ENCODE measurements at places on chromosomes 7 and 10.

GRCh38 chr7:42262964-42263363, 26.0 kb upstream of the GLI3 start:
- DNase-seq: no peak

DNA sequence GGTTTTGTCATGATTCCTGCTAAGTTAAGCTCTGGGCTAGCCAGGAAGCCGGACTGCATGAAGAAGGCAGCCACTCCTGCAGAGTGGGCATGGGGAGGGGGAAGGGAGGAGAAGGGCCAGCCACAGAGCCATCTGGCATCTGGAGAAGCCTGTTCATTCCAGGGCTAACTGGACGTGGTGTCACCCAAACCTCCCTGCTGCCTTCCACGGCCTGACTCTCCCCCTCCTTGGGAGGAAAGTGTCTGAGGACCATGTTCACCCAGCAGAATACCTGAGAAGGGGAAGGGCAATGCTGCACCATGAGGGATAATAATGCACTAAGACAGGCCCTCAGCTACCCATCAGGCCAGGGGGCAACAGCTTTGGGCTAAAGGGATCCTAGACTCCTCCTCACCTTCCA, 15.4 kb downstream of the AQP1 start:
- no peak for DNase-seq

- DNase-seq: no peak
Measured at GRCh38 chr7:102895602-102896001, 17.2 kb upstream of the LRRC17 start.

- no peak for DNase-seq
Measured at GRCh38 chr7:134919240-134919641, 67.1 kb upstream of the AGBL3 start.

DNA sequence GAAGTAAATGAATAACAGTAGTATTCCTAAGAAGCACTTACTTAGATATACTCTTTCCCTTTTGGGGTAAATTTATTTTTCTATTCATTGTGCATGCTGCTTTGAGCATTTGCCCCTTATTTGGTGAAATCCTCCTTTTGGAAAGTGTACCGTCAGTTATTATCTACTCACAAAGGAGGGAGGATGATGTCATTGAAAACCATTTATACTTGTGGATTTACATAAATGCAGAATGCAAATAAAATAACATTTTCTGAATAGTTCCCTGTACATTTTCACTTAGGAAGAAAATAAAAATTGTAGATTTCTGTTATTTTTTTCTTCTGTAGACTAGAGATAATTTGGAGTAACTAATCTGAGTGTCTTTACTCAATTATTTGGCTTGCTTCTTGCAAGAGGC, 29.5 kb upstream of the SEM1 start:
- no peak for DNase-seq

- DNase-seq: no peak
Measured at GRCh38 chr10:61476529-61476928, 23.3 kb upstream of the TMEM26 start.

- peak; percentile 70 for DNase-seq
Measured at GRCh38 chr7:22578007-22578733, 78.2 kb upstream of the STEAP1B start.

- DNase-seq: no peak
Measured at GRCh38 chr7:141145630-141145982, 71.7 kb downstream of the TMEM178B start.

DNA sequence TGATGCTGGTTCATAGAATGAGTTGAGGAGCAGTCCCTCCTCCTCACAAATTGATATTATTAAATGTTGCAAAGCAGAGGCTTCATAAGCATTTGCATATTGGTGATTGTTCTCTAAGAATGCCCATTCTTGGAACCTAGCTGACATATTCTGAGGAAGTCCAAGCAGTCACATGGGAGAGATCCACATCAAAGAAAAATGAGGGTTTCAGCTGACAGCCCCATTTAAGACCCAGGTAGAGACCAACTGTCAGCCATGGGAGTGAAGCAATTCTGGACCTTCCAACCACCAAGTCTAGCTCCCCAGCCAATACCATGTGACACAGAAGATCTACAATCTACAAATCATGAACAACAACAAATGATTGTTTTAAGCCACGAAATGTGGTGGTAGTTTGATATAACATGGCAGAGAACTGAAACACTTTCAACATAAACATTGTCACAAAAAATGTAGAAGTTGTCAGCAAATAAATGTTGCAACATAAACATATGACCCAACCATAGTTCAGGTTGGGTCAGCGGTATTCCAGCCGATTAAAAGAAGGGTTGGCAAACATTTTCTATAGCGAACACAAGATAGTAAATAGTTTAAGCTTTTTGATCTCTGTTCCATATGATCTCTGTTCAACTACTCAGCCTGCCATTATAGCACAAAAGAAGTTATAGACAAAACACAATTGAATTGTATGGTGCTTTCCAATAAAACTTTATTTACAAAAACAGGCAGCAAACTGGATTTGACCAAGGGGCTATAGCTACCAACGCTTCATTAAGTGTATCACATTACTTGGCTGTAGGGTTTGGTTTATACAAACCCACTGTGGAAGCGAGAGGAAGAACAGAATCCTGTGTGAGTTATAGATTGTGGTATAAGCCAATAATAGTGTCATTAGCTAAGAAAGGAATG, 41.4 kb upstream of the MPP7 start:
- no peak for DNase-seq

GRCh38 chr10:127364034-127364433, 167.6 kb upstream of the INSYN2A start:
- DNase-seq: no peak

GRCh38 chr10:95785942-95786669, 30.1 kb downstream of the ENTPD1 start:
- no peak for DNase-seq

- DNase-seq: no peak
Measured at GRCh38 chr10:64174666-64175255, 653.6 kb downstream of the REEP3 start.

DNA sequence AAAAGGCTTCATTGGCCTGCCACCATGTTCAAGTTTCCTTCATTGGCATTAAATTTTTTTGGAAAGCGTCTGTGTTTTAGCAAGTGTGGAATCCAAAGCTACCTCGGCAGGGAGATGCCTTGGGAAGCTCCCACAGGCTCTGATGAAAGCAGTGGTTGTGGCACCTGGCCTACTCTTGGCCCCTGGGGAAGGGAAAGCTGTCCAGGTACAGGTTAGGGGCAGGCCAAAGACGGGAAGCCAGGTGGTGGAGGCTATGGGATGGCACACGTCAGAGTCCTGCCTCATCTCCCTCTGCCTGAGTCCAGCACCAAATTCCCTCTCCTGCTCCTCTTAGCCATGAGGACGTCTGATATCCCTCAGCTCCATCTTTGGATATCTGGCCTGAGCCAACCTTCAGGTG, 49.7 kb downstream of the C10orf120 start:
- DNase-seq: no peak

- no peak for DNase-seq
Measured at GRCh38 chr7:17144322-17144721, 154.1 kb upstream of the AHR start.

DNA sequence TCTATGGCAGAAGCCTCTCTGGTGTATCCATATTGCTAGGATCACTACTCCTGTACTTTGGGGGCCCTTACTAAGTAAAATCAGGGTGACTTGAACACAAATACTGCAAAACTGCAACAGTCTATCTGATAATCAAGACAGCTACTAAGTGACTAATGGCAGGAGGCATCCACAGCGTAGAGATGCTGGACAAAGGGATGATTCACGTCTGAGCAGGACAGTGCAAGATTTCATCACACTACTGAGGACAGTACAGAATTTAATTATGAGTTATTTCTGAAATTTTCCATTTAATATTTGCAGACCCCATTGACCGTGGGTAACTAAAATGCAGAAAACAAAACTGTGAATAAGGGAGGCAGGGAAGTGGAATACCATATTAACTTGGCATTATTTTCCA, 10.4 kb downstream of the CUL2 start:
- DNase-seq: no peak

GRCh38 chr7:7569615-7570014, 2.9 kb downstream of the MIOS start:
- DNase-seq: no peak

DNA sequence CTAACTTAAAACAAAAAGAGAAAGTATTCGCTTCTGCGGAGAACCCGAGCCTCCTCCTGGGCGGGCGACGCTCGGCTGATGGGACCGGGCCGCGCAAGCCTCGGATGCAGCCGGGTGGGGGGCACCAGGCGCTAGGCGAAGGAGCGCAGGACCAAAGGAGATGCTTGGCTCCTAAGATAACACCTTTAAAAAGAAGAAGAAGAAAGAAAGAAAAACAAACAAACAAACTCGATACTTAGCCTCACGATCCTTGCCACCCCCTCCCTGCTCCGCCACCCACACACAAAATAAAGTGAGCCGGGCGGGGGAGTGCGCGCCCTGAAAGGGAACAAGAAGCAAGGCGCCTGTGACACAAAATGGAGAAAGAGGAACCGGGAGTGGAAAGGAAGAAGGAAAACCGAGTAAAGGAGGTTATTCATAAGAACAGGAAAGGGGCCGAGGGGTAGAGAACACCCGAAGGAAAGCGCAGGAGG, 34.0 kb upstream of the EBLN1 start:
- peak; percentile 73 for DNase-seq

GRCh38 chr10:118251791-118252190, 90.3 kb downstream of the FAM204A start:
- no peak for DNase-seq

- peak; percentile 74 for DNase-seq
Measured at GRCh38 chr10:124595143-124595883, 133.7 kb downstream of the LHPP start.

GRCh38 chr10:4125776-4126175, 340.8 kb upstream of the KLF6 start:
- no peak for DNase-seq

GRCh38 chr7:80589631-80590030, 48.8 kb upstream of the CD36 start:
- DNase-seq: peak; percentile 39

DNA sequence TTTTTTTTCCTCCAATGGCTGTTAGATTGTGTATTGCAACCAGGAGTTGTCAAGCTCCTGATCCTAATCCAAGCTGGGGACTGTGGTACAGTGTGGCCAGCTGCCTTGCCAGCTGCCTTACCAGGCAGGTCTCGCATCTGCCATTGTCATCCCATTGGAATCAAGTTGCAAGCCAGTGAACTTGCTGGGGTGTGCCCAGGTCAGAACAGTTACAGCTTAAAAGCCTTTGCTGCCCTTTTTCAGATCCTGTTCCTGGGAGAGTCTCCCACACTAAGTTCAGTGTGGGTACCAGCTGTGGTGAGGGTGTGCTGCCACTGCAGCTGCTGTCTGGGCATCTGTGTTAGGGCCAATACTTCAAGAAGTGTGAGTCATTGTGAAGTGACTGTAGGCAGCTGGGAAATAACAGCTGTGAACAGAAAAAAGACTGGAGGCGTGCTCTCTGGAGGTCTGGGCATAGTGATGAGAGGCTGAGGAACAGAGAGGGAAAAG, 72.8 kb downstream of the CCNY start:
- peak; percentile 76 for DNase-seq

- DNase-seq: no peak
Measured at GRCh38 chr7:41544241-41544640, 158.6 kb downstream of the INHBA start.

- no peak for DNase-seq
Measured at GRCh38 chr10:121698336-121698735, 100.1 kb upstream of the FGFR2 start.

DNA sequence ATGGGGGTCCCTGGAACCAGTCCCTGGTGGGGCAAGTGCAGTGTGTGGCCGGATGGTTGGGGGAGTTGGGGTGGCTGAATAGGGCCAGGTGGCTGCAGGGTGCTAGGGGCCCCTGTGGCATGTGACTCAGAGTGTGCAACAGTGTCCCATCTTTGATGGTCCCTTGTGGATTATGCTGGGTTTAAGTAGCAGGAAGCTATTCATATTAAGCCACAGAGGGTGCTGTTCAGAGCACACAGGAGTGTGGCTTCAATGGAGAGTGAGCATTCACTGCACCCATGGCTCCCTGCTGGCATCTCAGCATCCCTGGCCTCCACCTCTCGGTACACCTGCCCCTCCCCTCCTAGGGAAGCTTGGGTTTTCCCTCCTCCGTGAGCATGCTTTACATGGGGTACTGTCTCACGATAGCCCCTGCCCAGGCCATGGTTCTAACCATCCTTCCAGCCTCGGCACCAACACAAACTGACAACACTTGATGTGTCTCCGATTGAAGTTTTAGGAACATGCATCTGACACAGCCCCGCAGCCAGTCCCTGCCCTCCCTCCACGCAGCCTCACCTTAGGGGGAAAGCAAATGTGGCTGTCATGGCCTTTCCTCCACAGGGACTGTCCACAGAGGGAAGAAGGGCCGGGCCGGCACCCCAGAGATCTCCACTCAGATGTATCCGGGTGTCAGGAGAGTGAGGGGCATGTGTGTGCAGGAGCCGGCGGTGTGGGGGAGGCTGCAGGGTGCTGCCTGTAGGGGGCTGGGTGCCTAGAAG, 30.4 kb upstream of the PPIF start:
- peak; percentile 63 for DNase-seq

GRCh38 chr7:44307301-44307900, 18.0 kb downstream of the CAMK2B start:
- DNase-seq: peak; percentile 79

DNA sequence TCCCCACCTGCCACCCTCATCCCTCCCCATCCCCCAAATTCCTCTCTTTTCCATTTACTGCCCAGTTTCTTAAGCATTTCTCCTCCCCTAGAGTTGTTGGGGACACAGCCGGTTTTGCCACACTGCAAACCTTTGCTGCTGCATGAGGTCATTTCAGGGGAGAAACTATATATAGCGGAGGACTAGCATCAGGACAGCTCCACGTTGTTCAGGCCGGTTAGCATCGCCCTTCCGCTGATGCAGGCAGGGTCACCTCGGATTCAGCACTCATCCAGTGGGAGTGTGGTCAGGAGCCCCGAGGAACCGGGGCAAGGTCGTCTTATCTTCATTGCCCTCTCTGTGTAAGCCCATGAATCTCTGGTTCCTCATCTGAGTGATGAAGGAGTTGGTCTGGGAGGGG, 15.6 kb downstream of the UBTD1 start:
- DNase-seq: no peak

- no peak for DNase-seq
Measured at GRCh38 chr7:77579797-77580196, 42.7 kb downstream of the PTPN12 start.

GRCh38 chr7:66776800-66777442, 36.4 kb downstream of the RABGEF1 start:
- no peak for DNase-seq

GRCh38 chr10:12906051-12906541, 95.4 kb downstream of the CCDC3 start:
- no peak for DNase-seq

- DNase-seq: no peak
Measured at GRCh38 chr7:83643739-83644138, 5.2 kb downstream of the SEMA3E start.

- DNase-seq: no peak
Measured at GRCh38 chr7:127904670-127904985, 126.6 kb downstream of the LRRC4 start.

GRCh38 chr7:44541028-44541869, at the start of gene NPC1L1:
NPC1L1 (minus strand) TSS chr7:44541330; CDS start chr7:44541259, 71 bp downstream.
- no peak for DNase-seq

- no peak for DNase-seq
Measured at GRCh38 chr10:48231699-48232315, 42.7 kb downstream of the FRMPD2 start.

Measured in Kasumi-1 (cell line).